Spleen (tissue), 13 donors: ENCODE measurements at places on chromosomes 12 and 14.

GRCh38 chr12:58046271-58046670 is 104.9 kb downstream of the ATP23 start:
- no peak for DNase-seq

- DNase-seq = no peak
Measured at GRCh38 chr12:125305231-125305630, 240.0 kb downstream of the AACS start.

- DNase-seq = no peak
Measured at GRCh38 chr12:64392221-64392620, 1.7 kb upstream of the C12orf56 start.

DNA sequence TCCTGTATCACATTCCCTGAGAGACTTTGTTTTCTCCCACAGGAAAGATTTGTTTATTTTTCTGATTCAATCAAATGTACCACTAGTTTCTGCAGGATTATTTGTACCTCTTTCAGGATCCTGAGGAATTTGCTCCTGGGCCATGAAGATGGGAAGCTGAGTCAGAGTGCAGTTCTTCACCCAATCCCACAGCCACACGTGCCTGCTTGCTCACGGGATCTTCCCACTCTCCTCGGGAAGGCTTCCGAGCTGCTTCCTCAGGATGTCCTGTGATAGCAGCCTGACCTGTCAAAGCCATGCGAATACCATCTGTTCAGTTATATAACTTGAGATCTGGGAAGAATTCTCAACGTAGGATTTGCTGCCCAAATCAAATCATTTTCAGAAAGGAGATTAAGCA is 41.8 kb upstream of the HIF1A start:
- no peak for DNase-seq

DNA sequence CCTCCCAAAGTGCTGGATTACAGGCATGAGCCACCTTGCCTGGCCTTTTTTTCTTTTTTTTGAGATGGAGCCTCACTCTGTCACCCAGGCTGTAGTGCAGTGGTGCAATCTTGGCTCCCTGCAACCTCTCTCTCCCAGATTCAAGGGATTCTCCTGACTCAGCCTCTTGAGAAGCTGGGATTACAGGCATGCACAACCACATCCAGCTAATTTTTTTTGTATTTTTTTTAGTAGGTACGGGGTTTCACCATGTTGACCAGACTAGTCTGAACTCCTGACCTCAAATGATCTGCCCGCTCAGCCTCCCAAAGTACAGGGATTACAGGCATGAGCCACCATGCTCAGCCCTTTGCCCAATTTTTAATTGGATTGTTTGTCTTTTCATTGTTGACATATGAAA is 58.0 kb downstream of the SINHCAF start:
- DNase-seq = no peak

DNA sequence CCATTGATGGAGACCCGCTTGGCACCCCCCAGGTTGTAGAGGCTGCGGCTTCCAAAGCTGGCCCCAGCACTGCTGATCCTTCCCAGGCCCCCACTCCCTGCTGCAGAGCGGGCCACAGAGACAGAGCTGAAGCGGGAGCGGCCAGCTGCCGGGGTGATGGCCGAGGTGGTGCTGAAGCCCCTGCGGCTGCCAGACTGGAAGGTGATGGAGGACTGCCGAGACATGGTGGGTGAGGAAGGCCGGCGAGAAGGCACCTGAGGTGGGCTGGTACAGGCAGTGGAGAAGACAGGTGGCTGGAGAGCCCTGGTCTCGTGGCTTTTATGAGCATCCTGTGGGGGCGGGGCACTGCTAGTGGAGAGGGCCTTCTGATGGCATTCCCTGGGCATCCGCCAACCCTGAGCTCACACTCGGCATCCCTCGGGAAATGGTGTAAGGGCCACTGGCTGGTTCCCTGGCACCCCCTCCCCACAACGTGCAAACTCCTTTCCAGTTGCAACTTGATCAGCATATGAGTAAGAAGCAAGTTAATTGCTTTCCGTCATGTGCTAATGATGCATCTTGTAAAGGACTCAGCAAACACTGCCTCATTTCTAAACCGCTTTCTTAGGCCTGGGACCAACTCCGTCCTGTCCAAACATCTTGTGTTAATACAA is at the start of gene KRT75:
KRT75 (minus strand) TSS at position 291 of the 653 bp plus-strand sequence; CDS start at position 224, 67 bp downstream.
- no peak for DNase-seq

- peak; percentile 32 for DNase-seq
Measured at GRCh38 chr12:131002216-131002631, 48.5 kb downstream of the ADGRD1 start.
